ENCODE measurements at places on chromosomes 4 and X. TPM values are rescaled to one million over a fixed set of nuclear protein-coding genes. Genes with fewer than 3 reads are reported as not detected.

The GAGE12H gene
- not detected for total RNA-seq

GRCh38 chrX:39164212-39164611 lies 363.0 kb downstream of the MID1IP1 start:
- DNase-seq = no peak

- DNase-seq = peak; percentile 30
These were observed 40.1 kb upstream of the RPA4 start for GRCh38 chrX:96843566-96843965.

GRCh38 chr4:5691491-5692132 lies 16.7 kb downstream of the EVC2 start:
- no peak for DNase-seq

DNA sequence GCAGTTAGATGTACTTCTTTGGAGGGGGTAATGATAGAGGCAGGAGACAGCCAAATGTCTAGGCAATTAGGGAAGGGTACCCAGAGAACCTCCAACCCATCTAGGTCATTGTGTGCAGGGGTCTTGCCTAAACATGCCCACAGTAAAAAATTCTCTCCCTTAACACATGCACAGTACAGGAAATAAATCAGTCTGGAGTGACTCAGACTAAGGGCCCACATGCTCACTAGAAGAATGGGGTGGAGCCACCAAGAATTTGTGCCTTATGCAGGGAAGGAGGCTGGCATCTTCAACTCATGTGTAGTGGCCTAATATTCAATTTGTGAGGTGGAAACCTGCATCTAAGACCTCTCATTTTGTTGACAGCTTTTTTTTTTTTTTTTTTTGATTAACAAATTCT lies 945.3 kb upstream of the GRIA3 start:
- peak; percentile 12 for DNase-seq
